ENCODE measurements at places on chromosomes 16 and 17.

- DNase-seq: no peak
These were observed at the start of gene EFNB3 for GRCh38 chr17:7704601-7705268. Gene EFNB3, plus strand, starts transcription at chr17:7705202. Its CDS starts 397 bp downstream, at chr17:7705599.

DNA sequence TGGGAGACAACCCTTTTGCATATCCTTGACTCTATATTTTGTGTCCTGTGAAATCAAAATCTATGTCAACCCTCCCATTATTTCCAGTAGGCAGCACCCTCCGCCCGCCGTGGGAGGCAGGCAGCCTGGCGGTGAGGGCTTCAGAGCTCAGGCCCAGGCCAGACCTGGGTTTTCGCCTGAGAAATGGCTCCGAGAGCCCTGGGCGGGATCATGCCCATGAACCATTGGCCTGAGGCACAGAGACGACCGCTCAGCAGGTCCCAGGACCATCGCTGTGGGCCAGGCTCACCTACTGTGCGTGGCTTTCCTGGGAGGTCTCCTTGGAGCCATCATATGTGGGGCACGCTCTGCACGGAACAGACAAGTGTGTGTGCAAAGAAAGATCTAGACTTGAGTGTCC is 6.3 kb upstream of the SLC38A8 start:
- DNase-seq: no peak

GRCh38 chr16:1387331-1387730 is 27.2 kb downstream of the UNKL start:
- no peak for DNase-seq

GRCh38 chr16:88293097-88293496 is 89.7 kb upstream of the ZNF469 start:
- DNase-seq: no peak

DNA sequence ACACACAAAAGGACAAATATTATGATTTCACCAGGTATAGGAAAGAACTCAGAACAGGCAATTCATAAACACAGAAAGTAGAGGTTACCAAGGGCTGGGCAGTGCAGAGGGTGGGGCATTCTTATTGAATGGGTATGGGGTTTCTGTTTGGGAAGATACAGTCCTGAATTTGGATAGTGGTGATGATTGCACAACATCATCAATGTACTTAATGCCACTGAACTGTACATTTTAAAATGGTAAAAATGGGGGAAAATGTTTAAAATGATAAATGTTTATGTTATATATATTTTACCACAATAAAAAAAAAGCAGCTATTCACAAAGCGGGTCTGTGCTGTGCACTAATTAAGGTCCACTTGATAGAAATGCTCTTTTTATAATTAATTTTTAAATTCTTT is 72.6 kb upstream of the FA2H start:
- DNase-seq: no peak

DNA sequence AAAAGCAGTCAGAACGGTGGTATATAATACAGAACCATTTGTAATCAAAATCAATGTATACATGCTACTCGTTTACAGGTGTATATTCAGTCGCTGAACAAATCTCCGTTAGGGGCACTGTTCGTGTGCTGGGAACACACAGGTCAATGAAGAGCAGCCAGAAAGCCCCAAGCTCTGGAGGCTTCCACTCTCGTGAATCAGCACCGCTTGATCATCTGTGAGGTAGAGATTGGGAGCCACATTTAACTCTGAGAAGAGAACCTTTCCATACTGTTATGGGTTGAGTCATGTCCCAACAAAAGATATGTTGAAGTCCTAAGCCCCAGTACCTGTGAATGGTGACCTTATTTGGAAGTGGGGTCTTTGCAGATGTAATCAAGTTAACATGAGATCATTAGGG is 5.4 kb upstream of the CYTH1 start:
- no peak for DNase-seq

- no peak for DNase-seq
These were observed 73.5 kb downstream of the HS3ST2 start for GRCh38 chr16:22887445-22887844.

DNA sequence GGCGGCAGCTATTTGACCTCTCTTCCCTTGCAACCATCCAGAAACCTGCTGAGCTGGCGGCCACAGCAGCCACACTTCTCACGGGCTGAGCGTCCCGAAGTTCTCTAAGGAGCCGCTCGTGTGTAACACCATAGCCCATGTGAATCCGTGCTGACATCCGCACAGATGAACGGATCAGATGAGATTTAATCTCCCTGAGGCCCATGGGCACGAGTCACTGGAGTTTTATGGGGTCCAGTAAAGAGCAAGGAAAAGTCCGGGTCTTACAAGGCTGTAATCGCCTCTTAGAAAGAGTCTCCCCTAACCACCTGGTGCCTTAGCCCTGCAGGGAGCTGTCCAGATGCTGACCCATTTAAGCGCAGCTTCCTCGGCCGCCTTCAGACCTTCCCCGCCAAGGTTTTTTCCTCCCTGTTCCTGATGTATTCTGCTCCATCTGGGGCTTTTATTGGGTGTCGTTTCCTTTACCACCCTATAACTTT is 5.5 kb upstream of the CACNG5 start:
- DNase-seq: no peak

DNA sequence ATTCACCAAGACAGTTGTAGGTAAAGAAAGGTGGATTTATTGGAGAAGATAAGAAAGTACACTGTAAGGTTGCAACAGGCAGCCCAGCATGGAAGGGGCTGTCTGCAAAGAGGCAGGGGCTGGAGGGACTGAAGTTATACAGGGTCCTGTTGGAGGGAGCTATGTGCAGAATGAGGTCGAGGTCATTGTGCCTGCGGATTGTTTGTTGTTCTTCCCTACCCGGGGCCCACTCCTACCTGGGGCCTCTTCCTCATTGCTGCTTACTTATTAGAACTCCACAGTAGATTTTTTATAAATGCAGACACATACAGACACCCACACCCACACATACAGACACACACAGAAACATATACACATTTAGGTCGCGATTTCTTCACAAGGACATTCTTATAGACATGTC is 466.2 kb downstream of the MAF start:
- DNase-seq: no peak

GRCh38 chr17:2933606-2934005 is 129.8 kb downstream of the OR1D5 start:
- no peak for DNase-seq

DNA sequence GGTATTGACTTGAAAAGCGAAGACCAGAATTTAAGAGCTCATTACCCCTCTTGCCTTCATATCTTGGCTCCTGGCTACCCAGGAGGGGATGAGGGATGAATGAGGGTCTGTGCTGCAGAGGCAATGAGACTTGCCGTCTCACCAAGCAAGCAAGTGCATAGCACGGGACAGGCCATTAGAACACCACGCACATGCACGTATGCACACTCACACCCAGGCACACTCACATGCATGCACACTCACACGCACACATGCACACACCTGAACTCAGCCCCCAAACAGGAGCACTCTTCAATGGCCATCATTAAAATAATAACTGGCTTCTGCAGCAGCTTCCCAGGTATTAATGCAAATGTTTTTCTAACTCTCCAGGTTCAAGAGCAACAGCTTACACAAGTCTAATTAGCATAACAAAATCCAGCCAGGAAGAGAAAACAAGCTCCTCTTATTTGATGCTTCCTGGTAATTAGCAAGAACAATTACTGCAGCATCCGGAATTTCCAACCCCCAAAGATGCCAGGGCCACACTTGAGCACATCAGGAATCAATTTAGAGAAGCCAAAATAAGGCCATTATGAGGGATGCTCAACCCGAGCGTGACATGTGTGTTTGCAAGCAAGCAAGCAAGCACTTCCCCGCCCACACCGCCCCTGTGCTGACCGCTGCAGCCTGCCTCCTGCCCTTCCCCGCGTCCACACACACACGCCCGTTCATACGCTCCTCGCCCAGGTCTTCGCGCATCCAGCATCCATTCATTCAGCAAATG is 171.6 kb upstream of the TNRC6C start:
- no peak for DNase-seq

GRCh38 chr16:51641191-51641765 is 490.2 kb upstream of the SALL1 start:
- no peak for DNase-seq

GRCh38 chr16:11759163-11759834 is 16.6 kb upstream of the TXNDC11 start:
- no peak for DNase-seq

- DNase-seq: peak; percentile 47
These were observed at the start of gene LGALS9 for GRCh38 chr17:27630607-27631410. Gene LGALS9, plus strand, starts transcription at chr17:27631188. Its CDS starts 78 bp downstream, at chr17:27631266.

DNA sequence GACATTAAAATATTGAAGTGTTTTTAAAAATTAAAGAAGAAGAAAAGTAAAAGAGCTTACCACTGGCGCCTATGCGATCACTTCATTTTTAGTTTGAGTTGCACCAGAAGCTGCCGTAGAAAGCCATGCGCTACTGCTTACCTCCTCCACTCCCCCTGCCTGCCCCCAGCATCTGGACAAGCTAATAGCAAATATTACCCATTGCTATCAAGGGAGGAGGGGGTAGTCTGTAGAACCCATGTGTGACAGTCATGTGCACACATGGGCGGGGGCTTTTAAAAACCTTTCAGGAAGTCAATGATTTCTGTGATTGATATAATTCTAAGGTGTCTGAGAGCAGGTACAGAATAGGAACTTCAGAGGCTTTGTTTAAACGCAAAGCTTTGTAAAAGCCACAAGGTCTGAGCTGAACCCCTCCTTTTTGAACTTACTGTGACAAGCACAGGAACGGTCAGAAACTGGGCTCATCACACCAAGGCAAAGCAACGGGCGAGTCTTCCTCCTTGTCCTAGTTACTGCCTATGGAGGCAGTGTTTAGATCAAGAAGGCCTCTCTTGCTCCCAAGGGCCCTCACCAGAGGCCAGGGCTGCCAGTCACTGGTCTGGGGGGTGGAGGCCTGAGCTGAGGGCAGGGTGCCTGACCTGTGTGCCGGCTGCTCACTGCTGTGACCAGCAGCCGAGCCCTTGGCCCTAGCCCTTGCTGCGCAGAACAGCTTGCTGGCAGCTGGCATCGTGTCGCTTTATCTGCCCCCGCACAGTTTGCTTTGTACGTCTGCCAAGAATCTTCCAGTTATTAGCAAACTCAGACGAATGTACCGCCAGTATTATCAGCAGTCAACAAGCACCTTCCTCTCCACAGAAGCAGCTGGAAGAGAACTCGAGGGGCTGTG is 15.0 kb downstream of the GINS2 start:
- DNase-seq: no peak

DNA sequence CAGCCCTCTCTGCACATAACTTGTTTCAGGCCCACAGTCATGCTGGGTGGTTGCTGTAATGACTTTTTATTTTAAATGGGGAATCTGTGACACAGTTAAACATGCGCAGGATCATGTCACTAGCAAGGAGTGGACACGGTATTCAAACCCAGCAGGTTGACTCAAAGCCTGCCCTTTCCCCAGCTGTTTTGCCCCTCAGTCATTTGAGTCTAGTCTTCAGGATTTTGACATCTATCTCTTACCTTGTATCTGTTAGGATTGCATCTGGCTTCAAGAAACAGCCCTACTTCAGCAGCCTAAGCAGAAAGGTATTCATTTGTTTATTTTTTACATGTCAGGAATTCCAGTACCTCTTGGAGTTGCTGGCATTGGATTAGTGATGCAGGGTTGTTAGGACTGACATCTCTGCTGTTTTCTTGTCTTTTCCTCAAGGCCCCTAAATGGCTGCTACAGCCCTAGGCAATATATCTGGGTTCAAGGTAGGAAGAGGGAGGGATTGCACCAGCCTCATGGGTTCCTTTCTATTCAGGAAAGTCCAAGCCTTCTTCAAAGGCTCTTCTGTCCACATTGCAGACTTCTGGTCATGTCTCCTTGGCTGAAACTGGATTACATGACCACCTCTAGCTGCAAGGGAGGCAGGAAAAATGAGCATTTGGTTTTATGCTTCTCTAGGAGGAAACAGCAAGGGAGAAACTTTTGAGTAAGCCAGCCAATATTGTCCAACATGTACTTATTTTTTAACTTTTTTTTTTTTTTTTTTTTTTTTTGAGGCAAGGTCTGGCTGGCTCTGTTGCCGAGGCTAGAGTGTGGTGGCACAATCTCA is 22.8 kb downstream of the ABCC1 start:
- DNase-seq: no peak

All from CD4-positive, alpha-beta T cell treated with Interleukin-6 at 100 ng/mL for 8 hours (primary cell).